Activated CD4-positive, alpha-beta T cell treated with anti-CD3 and anti-CD28 coated beads, Interleukin-2, amount 10 ng/mL, durations not matched to agents 7 days and 5 days (primary cell): ENCODE measurements at places on chromosomes 7 and 10. TPM values are rescaled to one million over a fixed set of nuclear protein-coding genes. Genes with fewer than 3 reads are reported as not detected.

DNA sequence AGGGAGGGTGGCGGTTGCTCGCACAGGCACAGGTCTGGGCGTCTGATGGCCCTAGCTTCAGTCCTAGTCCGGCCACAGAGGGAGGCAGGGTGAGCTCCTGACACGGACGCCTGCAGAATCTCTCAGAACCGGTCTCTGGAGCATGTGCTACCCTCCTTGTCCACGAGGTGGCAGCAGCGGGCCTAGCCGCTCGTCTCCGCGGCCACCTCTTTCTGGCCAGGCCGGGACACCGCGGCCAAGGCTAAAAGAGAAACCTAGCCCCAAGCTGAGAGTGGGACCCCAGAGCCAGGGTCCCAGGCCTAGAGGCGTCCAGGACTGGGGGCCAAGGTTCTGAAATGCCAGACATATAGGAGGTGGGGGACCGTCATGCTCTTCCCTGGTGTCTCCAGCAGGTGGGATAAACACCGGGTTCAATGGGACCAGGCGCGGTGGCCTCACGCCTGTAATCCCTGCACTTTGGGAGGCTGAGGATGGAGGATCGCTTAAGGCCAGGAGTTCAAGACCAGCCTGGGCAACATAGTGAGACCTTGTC is 3.2 kb upstream of the LAT2 start:
- peaks cover 36% of the 10 kb centered on the region for H3K4me1 ChIP-seq
- DNase-seq: peak; percentile 80
- H3K4me3 ChIP-seq: peak overlapping the region; percentile 10
- H3K36me3 ChIP-seq: no peaks in the 10 kb centered on the region

GRCh38 chr7:105319578-105319977 is 69.1 kb downstream of the SRPK2 start:
- H3K4me1 ChIP-seq: peaks cover 15% of the 10 kb centered on the region
- H3K4me3 ChIP-seq: no peak overlapping the region
- H3K27me3 ChIP-seq: no peaks in the 10 kb centered on the region
- H3K36me3 ChIP-seq: peaks cover 16% of the 10 kb centered on the region
- no peak for DNase-seq

GRCh38 chr7:111429781-111430180 is 132.5 kb downstream of the IMMP2L start:
- no peaks in the 10 kb centered on the region for H3K36me3 ChIP-seq
- no peak overlapping the region for H3K4me3 ChIP-seq
- no peaks in the 10 kb centered on the region for H3K4me1 ChIP-seq

Gene TAS2R41
- not detected for total RNA-seq

- H3K27ac ChIP-seq: no peak overlapping the region
These were observed 2.9 kb downstream of the GPR37 start for GRCh38 chr7:124762611-124763143.

Gene SFRP4
- total RNA-seq: not detected

- no peaks in the 10 kb centered on the region for H3K27me3 ChIP-seq
- no peak overlapping the region for H3K27ac ChIP-seq
These were observed 282.0 kb downstream of the ADK start for GRCh38 chr10:74432841-74433594.

GRCh38 chr7:121172484-121172883 is 156.3 kb upstream of the WNT16 start:
- H3K36me3 ChIP-seq: no peaks in the 10 kb centered on the region
- no peaks in the 10 kb centered on the region for H3K4me1 ChIP-seq
- H3K27me3 ChIP-seq: peaks cover 6% of the 10 kb centered on the region
- H3K27ac ChIP-seq: no peak overlapping the region
- no peak overlapping the region for H3K4me3 ChIP-seq

Gene LAMB1
- not detected for total RNA-seq

Gene KCNH2
- total RNA-seq: 0.30 TPM

- peaks cover 18% of the 10 kb centered on the region for H3K27me3 ChIP-seq
- no peaks in the 10 kb centered on the region for H3K36me3 ChIP-seq
- no peaks in the 10 kb centered on the region for H3K4me1 ChIP-seq
These were observed 322.0 kb upstream of the ZNF32 start for GRCh38 chr10:43970717-43971116.

DNA sequence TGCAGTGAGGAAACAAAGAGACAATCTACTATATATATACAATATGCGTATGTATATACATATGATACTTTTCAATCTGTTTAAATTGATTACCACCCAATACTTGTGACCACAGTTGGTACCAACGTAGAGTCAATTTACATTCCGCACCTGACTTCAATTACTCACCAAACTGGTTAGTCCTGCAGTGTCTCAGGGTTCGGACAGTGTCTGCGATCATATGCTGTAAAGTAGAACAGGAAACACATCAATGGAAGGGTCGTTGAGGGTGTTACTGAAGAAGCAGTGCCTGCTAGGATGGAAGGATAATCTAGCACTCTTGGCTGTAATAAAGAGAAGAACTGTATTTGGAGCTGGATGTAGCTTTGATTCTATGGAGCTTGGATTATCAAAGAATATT is 179.7 kb upstream of the CDCA7L start:
- H3K4me3 ChIP-seq: no peak overlapping the region
- no peaks in the 10 kb centered on the region for H3K36me3 ChIP-seq
- no peak for DNase-seq
- no peak overlapping the region for H3K27ac ChIP-seq
- H3K27me3 ChIP-seq: peaks cover 7% of the 10 kb centered on the region

Gene AKR1B15
- total RNA-seq: not detected

GRCh38 chr10:37619336-37619735 is 238.1 kb downstream of the ZNF248 start:
- DNase-seq: no peak
- no peak overlapping the region for H3K27ac ChIP-seq
- no peaks in the 10 kb centered on the region for H3K36me3 ChIP-seq
- H3K4me3 ChIP-seq: no peak overlapping the region

DNA sequence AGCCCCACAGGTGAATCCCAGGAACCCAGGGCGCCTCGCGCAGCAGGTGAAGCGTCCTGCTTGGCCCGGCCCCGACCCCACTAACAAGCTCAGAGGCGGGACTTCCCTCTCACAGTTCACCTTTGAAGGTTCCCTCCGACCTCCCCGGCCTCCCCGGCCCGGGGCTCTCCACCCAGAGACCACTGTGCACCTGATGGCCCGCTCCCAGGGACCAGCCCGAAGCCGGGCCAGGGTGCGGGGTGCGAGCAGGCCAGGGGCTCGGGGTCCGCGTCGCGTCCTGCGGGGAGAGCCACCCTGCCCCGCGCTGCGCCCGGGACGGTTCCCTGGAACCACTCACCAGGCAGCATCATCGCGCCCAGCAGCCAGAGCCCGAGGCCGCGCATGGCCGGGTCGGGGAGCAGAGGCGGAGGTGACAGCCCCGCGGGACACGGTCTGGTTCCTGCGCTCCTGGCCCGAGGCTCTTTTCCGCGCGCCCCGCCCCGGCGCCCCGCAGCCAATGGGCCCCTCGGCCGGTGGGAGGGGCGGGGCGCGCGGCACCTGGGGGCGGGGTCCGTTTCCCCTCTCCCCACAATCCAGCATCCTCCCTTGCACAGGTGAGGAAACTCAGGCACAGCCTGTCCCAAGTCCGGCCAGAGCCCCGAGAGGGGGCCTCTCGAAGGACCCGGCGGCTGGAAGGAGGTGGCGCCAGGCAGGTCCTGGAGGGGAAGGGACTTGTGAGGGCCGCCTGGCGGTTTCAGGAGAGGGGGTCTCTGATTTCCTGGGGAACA is at the start of gene ADAM8:
ADAM8 (minus strand) TSS at position 434 of the 767 bp plus-strand sequence; CDS start at position 383, 51 bp downstream.
- peaks cover 13% of the 10 kb centered on the region for H3K36me3 ChIP-seq
- H3K4me3 ChIP-seq: peak within 1 kb of the TSS; percentile 87
- H3K27me3 ChIP-seq: no peaks in the 10 kb centered on the region
- peaks cover 36% of the 10 kb centered on the region for H3K4me1 ChIP-seq
- peak within 1 kb of the TSS; percentile 96 for H3K27ac ChIP-seq

- H3K4me1 ChIP-seq: peaks cover 86% of the 10 kb centered on the region
- peak; percentile 50 for DNase-seq
- peaks cover 69% of the 10 kb centered on the region for H3K36me3 ChIP-seq
- H3K27me3 ChIP-seq: no peaks in the 10 kb centered on the region
These were observed 47.5 kb downstream of the FAM53B start for GRCh38 chr10:124696446-124697392.

DNA sequence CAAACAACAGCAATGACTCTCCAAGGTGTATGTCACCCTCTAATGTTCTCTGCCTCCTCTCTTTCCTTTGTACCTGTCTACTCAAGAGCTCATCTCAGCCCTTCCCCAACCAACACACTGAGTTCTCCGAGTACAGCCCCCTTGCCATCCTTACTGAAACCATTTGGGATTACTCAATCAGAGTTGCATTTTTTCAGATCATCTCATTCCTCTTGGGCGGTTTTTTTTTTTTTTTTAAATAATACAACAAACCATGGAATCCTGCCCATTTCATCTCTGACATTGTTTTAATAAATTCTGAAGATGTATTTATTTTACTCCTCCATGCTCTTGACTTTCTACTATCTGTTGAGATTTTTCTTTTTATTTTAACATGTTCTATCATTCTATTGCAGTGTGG is 4.2 kb upstream of the CREB3L2 start:
- no peak for DNase-seq
- peaks cover 21% of the 10 kb centered on the region for H3K4me1 ChIP-seq
- no peak overlapping the region for H3K4me3 ChIP-seq
- peaks cover 4% of the 10 kb centered on the region for H3K27me3 ChIP-seq
- H3K36me3 ChIP-seq: no peaks in the 10 kb centered on the region
- no peak overlapping the region for H3K27ac ChIP-seq

DNA sequence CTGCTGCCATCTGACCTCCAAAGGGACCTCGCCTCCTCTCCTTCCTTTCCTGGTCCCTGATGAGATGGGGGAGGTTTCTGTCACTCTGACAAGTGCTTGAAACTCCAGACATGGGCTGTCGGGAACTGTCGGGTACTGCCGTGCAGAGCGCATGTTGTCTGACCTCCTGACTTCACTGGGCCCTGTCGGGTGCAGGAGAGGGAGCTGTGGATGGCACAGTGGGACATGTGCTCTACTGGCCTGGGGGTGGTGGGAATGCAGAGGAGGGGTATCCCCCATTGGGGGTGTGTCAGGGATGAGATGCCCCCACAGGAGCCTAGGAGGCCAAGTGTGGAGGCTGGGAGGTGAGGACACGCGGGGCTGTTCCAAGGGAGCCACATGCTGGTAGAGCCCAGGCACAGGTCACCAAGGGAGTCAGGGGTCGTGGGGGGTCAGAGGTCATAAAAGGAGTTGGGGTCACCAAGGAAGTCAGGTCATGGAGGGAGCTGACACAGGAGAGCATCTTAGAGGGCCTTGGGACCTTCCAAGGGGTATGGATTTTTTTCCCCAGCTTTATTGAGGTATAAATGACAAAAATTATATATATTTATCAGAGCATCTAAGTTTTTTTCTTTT is 30.9 kb downstream of the TMEM120A start:
- DNase-seq: no peak
- H3K27ac ChIP-seq: no peak overlapping the region
- no peaks in the 10 kb centered on the region for H3K36me3 ChIP-seq
- H3K4me3 ChIP-seq: no peak overlapping the region
- no peaks in the 10 kb centered on the region for H3K4me1 ChIP-seq

DNA sequence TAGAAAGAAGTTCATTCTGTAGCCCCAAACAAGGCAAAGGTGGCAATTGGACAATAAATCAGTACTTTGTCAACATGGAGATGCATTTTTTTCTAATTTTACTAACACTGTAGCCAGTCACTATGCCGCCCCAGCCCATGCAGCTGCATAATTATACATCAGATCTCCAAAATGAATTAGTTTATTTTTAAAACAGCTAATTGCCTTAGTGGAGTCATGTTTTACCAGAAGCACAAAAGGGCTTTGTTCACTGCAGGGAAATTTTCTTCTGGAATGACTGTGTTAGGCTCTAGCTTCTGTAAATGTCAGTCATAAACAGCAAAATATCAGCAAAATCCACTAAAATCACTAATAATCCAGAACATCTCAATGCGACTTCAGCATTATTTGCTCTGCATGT is 20.1 kb upstream of the HDAC9 start:
- no peaks in the 10 kb centered on the region for H3K4me1 ChIP-seq
- H3K36me3 ChIP-seq: no peaks in the 10 kb centered on the region
- H3K27me3 ChIP-seq: peaks cover 2% of the 10 kb centered on the region
- H3K4me3 ChIP-seq: no peak overlapping the region
- no peak overlapping the region for H3K27ac ChIP-seq
- no peak for DNase-seq

- H3K27ac ChIP-seq: no peak overlapping the region
- no peaks in the 10 kb centered on the region for H3K36me3 ChIP-seq
- DNase-seq: no peak
- H3K4me1 ChIP-seq: no peaks in the 10 kb centered on the region
These were observed 304.3 kb downstream of the GLRX3 start for GRCh38 chr10:130440494-130440893.

DNA sequence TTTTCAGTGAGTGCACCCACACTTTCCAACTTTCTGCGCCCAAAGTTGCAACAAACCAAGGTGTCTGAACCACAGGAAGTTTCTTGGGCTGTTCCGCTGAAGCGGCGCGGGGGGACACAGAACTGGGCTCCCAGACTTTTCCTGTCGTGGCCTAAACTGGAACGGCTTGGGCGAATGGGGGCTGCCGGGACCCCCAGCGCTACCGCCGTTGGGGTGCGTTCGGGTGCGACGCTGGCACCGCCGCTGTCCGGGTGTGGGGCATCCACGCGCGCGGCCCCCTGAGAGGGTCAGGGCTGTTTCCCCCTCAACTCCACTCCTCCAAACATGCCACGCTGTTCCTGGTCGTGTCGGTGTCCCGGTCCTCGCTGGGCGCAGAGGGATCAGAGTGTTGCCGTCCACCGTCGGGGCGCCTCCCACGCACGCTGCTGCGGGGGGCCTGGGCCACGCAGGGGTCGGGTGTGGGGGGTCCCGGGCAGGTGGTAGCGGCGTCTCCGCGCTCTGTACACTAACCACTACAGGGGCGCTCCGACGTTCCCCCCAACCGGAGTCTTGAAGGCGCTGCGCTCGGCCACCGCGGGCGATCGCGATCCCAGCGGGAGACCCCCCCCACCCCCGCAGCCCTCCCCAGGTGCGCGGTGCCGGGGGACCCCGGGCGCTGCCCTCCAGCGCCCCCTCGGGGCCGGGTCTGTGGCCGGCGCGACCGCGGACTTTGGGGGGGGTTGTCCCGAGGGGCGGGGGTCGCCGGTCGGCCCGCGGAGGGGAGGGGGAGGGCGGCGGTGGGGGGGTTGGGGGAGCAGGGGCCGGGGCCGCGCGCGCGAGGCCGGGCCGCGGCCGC is 2.2 kb upstream of the CUX1 start:
- peaks cover 17% of the 10 kb centered on the region for H3K4me1 ChIP-seq
- H3K27ac ChIP-seq: peak overlapping the region; percentile 69
- peaks cover 40% of the 10 kb centered on the region for H3K27me3 ChIP-seq
- H3K36me3 ChIP-seq: no peaks in the 10 kb centered on the region
- peak; percentile 52 for DNase-seq
- peak overlapping the region; percentile 83 for H3K4me3 ChIP-seq

- peaks cover 2% of the 10 kb centered on the region for H3K36me3 ChIP-seq
- H3K27ac ChIP-seq: no peak overlapping the region
- DNase-seq: no peak
These were observed 76.9 kb upstream of the RSBN1L start for GRCh38 chr7:77619314-77619713.

DNA sequence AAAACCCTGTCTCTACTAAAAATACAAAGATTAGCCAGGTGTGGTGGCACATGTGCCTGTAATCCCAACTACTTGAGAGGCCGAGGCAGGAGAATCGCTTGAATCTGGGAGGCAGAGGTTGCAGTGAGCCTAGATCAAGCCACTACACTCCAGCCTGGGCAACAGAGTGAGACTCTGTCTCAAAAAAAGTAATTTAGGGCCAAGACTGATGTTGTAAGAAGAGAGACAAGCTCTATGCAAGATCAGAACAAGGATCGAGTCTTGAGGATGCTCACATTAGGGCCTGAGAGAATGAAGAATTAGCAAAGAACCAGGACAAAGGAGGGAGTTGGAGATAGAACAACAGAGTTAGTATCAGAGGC is 3.3 kb upstream of the KPNA7 start:
- H3K36me3 ChIP-seq: no peaks in the 10 kb centered on the region
- peaks cover 5% of the 10 kb centered on the region for H3K27me3 ChIP-seq
- no peaks in the 10 kb centered on the region for H3K4me1 ChIP-seq
- no peak overlapping the region for H3K4me3 ChIP-seq

- peaks cover 2% of the 10 kb centered on the region for H3K36me3 ChIP-seq
- H3K27ac ChIP-seq: no peak overlapping the region
- H3K4me1 ChIP-seq: no peaks in the 10 kb centered on the region
These were observed 14.3 kb downstream of the UNCX start for GRCh38 chr7:1246871-1247526.
